ENCODE measurements at places on chromosomes 6 and 20. TPM values are rescaled to one million over a fixed set of nuclear protein-coding genes. Genes with fewer than 3 reads are reported as not detected.
A peak's percentile ranks its signal among the peaks of the same experiment; 100 is the strongest.

ELOVL4 gene
- total RNA-seq: 6.1 TPM

GPR63 gene
- 1.1 TPM for total RNA-seq

RBPJL gene
- total RNA-seq: not detected

SAMD3 gene
- not detected for total RNA-seq

HCRTR2 gene
- not detected for total RNA-seq

GGTLC1 gene
- total RNA-seq: not detected

CST7 gene
- total RNA-seq: not detected

DNA sequence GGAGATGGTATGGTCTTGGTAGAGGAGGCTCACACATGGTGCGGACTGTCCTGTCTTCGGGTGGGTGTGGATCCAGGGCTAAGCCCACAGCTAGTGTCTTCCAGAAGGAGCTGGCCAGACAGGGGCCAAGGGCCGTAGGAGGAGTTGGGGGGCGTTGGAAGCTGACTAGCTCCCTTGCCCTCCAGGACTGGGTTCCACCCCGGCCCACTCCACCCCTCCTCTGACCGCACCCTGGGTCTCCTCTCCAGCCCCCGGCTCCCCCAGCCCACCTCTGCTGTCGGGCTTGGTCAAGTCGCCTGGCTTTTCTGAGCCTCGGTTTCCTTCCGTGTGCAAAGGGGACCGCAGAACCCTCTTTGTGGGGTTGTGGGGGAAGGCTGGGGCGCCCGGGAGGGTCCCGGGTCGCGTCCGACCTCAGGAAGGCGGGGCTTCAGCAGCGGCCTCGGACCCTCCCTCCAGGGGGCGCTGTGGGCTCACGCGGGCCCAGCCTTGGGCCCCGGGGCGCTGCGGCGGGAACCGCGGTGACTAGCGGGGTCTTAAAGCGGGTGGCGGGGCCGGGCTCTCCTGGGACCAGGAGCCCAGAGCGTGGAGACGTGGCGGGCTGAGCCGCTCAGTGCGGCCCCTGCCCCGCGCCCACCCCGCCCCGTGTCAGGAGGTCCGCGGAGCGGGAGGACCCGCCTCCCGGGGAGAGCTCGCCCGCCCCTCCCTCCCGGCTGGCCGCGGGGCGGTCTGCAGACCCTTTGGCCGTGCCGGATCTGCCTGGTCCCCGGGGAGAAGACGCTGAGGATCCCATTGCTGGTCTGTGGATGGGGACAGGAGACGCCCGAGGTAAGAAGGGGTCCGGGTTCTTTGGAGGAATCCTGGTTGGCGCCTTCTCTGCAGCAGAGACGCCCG is 5.4 kb downstream of the NPBWR2 start:
- H3K4me3 ChIP-seq: no peak overlapping the region
- H3K27ac ChIP-seq: no peak overlapping the region
- H3K27me3 ChIP-seq: peaks cover 24% of the 10 kb centered on the region
- H3K4me1 ChIP-seq: peaks cover 3% of the 10 kb centered on the region
- H3K36me3 ChIP-seq: no peaks in the 10 kb centered on the region
- DNase-seq: peak; percentile 80

DNA sequence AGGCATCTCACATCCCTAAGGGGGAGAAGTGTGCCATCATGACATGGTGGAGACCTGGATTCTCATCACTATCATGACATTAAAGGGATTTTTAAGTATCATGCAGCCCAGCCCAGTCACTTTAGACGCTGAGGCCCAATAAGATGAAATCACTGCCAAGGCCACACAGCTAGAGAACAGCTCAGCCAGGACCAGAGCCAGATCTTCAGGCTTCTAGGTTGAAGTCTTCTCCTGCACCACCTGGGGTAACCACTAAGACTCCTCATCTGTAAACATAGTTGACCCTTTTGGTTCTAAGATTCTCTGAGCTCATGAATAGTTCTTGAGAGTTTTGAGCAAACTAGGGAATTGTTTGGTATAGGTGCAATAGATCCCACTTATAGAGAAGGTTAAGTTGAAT is 125.1 kb downstream of the TCP11 start:
- H3K27me3 ChIP-seq: no peaks in the 10 kb centered on the region
- peak overlapping the region; percentile 97 for H3K27ac ChIP-seq
- no peak overlapping the region for H3K4me3 ChIP-seq
- peaks cover 5% of the 10 kb centered on the region for H3K36me3 ChIP-seq
- DNase-seq: no peak

DNA sequence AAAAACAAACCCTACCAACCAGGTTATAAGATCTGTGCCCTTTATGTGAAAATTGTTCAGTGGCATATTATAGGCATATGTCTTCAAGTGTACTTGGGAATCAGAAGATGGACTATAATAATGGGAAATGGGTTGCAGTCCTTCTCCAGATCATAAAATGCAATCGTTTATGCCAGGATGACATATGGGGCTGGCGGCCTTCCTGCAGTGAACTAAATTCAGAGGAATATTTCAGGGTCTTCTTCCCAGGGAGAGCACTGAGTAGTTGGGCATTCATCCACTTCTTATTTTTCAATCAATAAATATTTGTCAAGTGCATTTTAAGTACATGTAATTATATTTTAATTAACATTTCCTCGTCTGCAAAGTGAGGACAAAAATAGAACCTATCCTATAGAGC is 176.2 kb upstream of the CNR1 start:
- H3K4me1 ChIP-seq: no peaks in the 10 kb centered on the region
- no peak for DNase-seq
- no peak overlapping the region for H3K4me3 ChIP-seq
- H3K36me3 ChIP-seq: no peaks in the 10 kb centered on the region
- peaks cover 4% of the 10 kb centered on the region for H3K27me3 ChIP-seq
- no peak overlapping the region for H3K27ac ChIP-seq

DNA sequence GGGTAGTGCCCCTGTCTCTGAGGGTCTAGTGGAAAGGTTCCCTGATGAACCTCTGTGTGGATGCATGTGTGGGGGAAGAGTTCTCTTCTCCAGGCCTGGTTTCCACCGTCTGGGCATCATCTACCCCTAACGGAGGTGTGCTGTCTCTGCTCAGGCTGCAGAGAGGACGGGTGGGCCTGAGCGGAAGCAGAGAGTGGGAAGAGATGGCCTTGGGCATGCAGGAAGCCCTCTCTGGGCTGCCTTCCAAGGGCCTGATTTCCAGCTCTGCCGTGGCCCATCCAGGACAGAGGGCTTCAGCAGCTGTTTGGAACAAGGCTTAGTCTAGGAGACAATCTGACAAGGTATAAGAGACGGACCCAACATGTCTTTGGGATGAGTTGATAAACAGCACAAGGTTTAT is 220.1 kb upstream of the DTNBP1 start:
- no peak for DNase-seq
- no peak overlapping the region for H3K4me3 ChIP-seq
- H3K4me1 ChIP-seq: peaks cover 10% of the 10 kb centered on the region
- H3K36me3 ChIP-seq: no peaks in the 10 kb centered on the region
- H3K27me3 ChIP-seq: peaks cover 2% of the 10 kb centered on the region

GRCh38 chr20:56626367-56627121 is 2.6 kb upstream of the TFAP2C start:
- peaks cover 23% of the 10 kb centered on the region for H3K27me3 ChIP-seq
- H3K4me1 ChIP-seq: peaks cover 21% of the 10 kb centered on the region
- DNase-seq: no peak
- H3K36me3 ChIP-seq: peaks cover 1% of the 10 kb centered on the region

DNA sequence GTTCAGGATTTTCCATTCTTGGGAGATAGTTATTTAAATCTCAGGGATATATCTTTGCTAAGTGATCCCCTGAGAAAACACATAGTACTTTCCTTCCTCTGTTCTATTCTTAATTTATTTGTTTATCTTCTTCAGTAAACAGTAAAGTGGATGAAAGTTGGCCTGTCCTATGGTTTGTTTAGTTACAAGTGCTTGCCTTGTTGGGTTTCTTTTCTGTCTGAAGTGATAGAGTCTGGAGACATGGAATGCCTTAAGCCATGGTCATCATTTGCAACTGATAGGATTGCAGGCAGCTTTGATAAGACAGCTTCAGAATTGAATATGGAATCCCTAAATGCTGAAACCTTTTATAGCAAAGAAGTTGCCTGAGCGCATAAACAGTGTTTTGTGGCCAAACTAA is 4.9 kb downstream of the ADGRG6 start:
- peaks cover 7% of the 10 kb centered on the region for H3K4me1 ChIP-seq
- no peaks in the 10 kb centered on the region for H3K36me3 ChIP-seq
- DNase-seq: no peak
- H3K27me3 ChIP-seq: peaks cover 2% of the 10 kb centered on the region
- no peak overlapping the region for H3K4me3 ChIP-seq
- H3K27ac ChIP-seq: no peak overlapping the region

GRCh38 chr6:30167101-30167500 is 3.8 kb downstream of the TRIM15 start:
- H3K4me3 ChIP-seq: no peak overlapping the region
- H3K36me3 ChIP-seq: no peaks in the 10 kb centered on the region
- peaks cover 7% of the 10 kb centered on the region for H3K4me1 ChIP-seq

GRCh38 chr6:37365791-37366190 is 12.0 kb downstream of the RNF8 start:
- H3K27me3 ChIP-seq: no peaks in the 10 kb centered on the region
- no peak for DNase-seq
- peaks cover 10% of the 10 kb centered on the region for H3K36me3 ChIP-seq

- no peak overlapping the region for H3K27ac ChIP-seq
- no peak overlapping the region for H3K4me3 ChIP-seq
- no peak for DNase-seq
- peaks cover 13% of the 10 kb centered on the region for H3K4me1 ChIP-seq
These were observed 117.1 kb downstream of the TBXT start for GRCh38 chr6:166050559-166050958.

GRCh38 chr6:2944405-2945152 is 26.8 kb downstream of the SERPINB6 start:
- H3K27ac ChIP-seq: no peak overlapping the region
- H3K27me3 ChIP-seq: no peaks in the 10 kb centered on the region
- no peak for DNase-seq
- no peaks in the 10 kb centered on the region for H3K4me1 ChIP-seq

DNA sequence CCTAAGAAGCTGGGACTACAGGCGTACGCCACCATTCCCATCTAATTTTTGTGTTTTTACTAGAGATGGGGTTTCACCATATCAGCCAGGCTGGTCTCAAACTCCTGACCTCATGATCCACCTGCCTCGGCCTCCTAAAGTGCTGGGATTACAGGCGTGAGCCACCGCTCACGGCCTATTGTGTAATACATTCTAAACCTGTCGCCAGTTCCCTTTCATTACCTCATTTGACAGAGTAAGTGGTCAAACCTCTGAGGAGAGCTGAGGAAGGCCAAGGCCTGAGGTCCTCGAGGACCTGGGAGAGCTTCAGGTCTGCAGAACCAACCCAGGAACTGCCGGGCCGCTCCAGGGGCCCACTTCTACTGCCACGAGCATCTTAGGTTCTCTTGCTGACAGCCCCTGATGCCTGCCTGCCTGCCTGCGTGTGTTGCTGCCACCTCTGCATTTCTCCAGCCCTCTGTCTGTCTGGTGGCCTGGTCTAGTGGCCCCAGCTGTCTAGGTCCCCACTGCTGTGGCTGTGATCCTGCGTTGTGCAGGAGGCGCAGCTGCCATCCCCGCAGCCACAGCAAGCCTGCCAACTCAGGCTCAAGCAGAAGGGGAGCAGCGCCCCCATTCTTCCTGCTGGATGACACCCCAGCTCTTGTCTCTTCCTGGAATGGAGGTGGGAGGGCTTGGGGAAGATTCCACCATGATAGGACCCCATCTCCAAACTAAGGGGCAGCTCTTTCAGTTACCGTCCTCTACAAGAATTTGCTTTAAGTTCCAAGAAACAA is 45.3 kb downstream of the PRR18 start:
- DNase-seq: no peak
- no peak overlapping the region for H3K27ac ChIP-seq
- H3K36me3 ChIP-seq: no peaks in the 10 kb centered on the region

DNA sequence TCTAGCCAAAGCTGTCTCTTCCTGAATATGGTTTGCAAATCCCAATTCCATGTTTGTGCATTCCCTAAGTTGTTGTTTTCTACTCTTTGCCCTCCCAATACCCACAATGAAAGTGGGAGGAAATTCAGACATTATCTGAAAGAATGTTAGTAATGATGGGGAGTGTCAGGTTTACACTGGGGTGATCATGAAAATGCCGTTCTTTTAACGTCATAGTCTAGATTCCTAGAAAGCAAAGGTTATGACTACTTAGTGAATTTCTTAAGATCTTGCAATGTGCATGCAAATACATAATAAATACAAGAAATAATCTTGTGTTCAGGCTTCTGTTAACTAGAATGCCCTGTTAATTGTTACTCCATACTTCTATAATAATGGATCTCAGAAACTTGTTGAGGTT is 101.0 kb downstream of the LCA5 start:
- H3K27ac ChIP-seq: no peak overlapping the region
- H3K4me3 ChIP-seq: no peak overlapping the region
- DNase-seq: no peak
- peaks cover 23% of the 10 kb centered on the region for H3K4me1 ChIP-seq
- H3K36me3 ChIP-seq: no peaks in the 10 kb centered on the region

DNA sequence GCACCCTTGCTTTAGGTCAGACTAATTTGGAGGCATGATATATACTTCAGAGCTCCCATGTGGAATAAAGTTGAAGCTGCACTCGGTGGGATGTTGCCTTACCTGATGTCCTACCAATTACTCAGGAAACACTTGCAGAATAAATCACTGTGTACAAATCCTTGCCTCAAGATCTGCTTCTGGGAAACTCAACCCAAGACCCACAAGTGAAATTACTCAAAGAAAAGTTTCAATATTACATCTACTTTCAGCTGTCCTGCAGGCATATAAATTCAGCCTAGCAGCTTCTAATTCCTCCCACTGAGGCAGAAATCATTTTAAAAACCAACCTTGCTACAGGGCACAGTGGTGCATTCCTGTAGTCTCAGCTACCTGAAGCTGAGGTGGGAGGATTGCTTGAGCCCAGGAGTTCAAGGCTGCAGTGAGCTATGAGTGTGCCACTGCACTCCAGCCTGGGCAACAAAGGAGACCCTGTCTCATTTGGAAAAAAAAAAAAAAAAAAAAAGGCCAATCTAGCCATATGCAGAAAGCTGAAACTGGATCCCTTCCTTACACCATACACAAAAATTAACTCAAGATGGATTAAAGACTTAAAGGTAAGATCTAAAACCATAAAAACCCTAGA is 20.7 kb upstream of the DCDC2 start:
- peaks cover 3% of the 10 kb centered on the region for H3K27me3 ChIP-seq
- no peak for DNase-seq
- no peak overlapping the region for H3K4me3 ChIP-seq
- H3K4me1 ChIP-seq: no peaks in the 10 kb centered on the region

- no peak overlapping the region for H3K4me3 ChIP-seq
- no peaks in the 10 kb centered on the region for H3K27me3 ChIP-seq
- H3K27ac ChIP-seq: peak overlapping the region; percentile 75
These were observed 39.5 kb downstream of the CITED2 start for GRCh38 chr6:139334806-139335446.

GRCh38 chr6:91083211-91083610 is 496.3 kb upstream of the MAP3K7 start:
- H3K27ac ChIP-seq: peak overlapping the region; percentile 70
- no peak overlapping the region for H3K4me3 ChIP-seq
- no peaks in the 10 kb centered on the region for H3K36me3 ChIP-seq
- H3K27me3 ChIP-seq: no peaks in the 10 kb centered on the region

- no peak overlapping the region for H3K27ac ChIP-seq
- no peak overlapping the region for H3K4me3 ChIP-seq
- DNase-seq: peak; percentile 68
- H3K4me1 ChIP-seq: peaks cover 3% of the 10 kb centered on the region
- H3K36me3 ChIP-seq: no peaks in the 10 kb centered on the region
- no peaks in the 10 kb centered on the region for H3K27me3 ChIP-seq
These were observed 4.5 kb downstream of the LPIN3 start for GRCh38 chr20:41344938-41345728.

Data from chondrocyte (in vitro differentiated cells).